ENCODE measurements at places on chromosomes 16 and 17.

- no peak for DNase-seq
Observed at GRCh38 chr17:10099051-10099571, 99.3 kb downstream of the GAS7 start.

DNA sequence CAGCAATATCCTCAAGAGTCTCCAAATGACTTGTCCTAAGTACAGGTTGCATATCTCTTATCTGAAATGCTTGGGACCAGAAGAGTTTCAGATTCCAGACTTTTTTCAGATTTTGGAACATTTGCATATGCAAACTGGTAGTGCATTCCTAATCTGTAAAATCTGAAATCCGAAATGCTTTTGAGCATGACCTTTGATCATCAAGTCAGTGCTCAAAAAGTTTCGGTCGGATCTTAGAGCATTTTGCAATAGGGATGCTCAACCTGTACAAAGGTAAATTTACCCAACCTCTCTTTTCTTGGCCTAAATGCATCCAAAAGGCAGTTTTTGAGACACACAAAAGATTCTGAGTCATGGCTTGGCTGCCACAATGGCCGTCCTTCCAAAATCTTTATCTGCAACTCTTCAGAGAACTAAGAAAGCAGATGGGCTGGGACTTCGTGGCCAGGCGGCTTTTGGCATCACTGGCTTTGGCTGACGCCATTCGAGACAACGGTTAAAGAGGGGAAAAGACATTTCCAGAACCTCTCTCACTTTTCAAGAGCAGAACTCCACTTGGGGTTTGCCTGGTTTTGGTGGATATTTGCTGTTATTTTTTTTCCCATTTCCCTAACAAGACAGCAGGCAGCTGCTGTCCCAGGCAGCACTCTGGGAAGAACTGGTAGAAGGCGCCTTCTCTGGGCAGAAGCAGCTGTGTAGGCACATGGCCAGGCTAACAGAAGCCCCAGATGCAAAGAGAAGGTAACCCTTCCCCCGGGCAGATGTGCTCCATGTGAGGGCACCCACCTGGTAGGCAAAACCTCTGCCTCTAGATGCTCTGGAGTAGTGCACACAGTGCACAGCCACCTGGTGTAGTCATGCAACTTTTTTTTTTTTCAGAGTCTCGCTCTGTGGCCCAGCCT is 8.9 kb downstream of the CPPED1 start:
- no peak for DNase-seq

- no peak for DNase-seq
Observed at GRCh38 chr17:36152639-36153120, 23.8 kb downstream of the TBC1D3B start.

DNA sequence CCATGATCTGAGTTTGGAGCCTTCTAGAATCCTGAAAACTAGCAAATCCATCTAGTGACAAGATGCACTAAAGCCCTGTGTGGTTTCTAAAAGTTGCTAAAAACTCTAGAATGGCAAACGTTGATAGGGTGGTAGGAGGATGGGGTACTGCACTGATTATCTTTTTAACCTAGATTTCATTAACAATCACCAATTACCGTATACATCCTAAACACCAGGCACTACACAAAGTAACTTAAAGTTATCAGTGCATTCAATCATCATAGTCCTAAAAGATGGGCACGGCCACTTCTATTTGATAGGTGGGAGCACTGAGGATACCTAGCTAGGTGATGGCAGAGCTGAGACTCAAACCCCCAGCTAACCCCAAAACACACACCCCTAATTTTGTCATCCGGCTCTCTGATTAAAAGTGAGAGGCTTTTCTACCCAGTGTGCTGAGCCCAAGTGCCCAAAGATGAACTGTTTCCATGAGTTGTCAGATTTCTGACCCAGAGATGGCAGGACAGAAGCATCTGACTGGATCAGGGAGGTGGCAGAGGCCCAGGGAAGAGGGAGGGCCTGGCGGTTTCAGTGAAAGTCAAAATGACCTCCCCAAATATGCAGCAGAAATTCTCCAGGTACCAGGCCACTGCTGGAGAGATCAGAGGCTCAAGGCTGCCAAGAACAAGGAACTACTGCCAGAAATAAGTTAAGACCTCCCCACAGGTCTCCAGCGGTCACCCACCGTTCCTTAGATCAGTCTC is 396.8 kb downstream of the SOX9 start:
- DNase-seq: no peak

GRCh38 chr16:2691491-2692248 is 9.3 kb downstream of the KCTD5 start:
- peak; percentile 54 for DNase-seq

- DNase-seq: no peak
Observed at GRCh38 chr17:74566132-74566753, 1.1 kb downstream of the CD300H start.

GRCh38 chr17:55200904-55201303 is 63.9 kb upstream of the HLF start:
- DNase-seq: no peak

GRCh38 chr17:4616476-4616875 is 25.0 kb downstream of the ALOX15 start:
- DNase-seq: no peak

GRCh38 chr17:55612691-55613141 is 101.5 kb upstream of the SMIM36 start:
- no peak for DNase-seq

GRCh38 chr17:2055292-2056205 is 646 bp downstream of the HIC1 start:
- no peak for DNase-seq

GRCh38 chr16:54466233-54466632 is 179.6 kb upstream of the IRX3 start:
- no peak for DNase-seq

All from anterior cingulate cortex (tissue), 58 donors.